NCI-H187 (cell line): ENCODE measurements at places on chromosomes 5 and 9.

- DNase-seq = no peak
Observed at GRCh38 chr5:1840071-1840547, 38.9 kb downstream of the NDUFS6 start.

- DNase-seq = no peak
Observed at GRCh38 chr9:132671620-132672412, 1.6 kb downstream of the GTF3C4 start.

DNA sequence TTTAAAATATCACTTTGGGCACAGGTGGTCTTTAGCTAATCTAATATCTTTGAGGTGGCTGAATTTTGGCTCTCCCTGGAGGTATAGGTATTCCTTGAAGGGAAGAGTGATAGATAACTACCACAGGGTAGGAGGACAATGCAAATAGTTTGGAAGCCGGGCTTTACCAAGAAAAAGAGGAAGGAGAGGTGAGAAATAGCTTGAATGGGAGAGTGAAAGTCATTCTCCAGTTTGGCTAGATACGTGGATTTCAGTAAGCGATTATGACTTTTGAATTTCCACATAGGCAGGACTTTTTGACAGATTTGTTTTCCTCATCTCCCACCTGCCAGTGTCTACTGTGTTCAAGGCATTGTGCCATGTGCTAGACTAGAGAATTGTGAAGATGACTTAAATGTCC lies 45.5 kb downstream of the RASA1 start:
- no peak for DNase-seq

DNA sequence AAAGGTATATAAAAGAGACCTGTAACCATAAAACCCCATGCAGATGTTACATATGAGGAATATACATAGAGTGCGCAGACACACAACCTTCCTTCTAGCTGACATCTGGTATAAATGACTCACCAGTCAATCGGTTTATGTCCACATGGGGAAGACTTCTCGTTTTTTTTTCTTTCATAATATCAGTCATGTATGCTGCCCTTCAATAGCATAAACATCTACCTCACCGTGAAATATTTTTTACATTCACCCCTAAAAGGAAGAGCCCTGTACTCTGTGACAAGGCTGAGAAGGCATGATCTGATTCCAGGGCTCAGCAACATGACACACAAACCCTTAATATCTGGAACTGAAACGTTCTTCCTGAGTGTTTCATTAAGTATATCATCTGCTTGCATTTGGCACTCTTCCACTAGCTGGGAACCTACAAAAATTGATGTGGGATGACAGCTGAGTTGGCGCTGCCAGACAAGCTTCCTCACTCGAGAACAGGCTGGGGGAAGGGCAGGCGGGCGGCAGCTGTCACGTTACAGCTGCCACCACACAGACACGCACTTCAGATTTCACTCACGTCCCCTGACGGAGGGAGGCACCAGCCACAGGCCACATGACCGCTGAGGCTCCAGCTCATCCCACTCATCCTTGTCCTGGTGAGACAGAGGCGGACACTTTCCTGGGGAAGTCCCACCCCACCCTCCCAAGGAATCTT lies 74.2 kb downstream of the SHB start:
- peak; percentile 14 for DNase-seq

- DNase-seq = no peak
Observed at GRCh38 chr5:26329562-26330189, 708.7 kb downstream of the CDH9 start.

- no peak for DNase-seq
Observed at GRCh38 chr5:53607886-53608285, 47.4 kb downstream of the NDUFS4 start.

DNA sequence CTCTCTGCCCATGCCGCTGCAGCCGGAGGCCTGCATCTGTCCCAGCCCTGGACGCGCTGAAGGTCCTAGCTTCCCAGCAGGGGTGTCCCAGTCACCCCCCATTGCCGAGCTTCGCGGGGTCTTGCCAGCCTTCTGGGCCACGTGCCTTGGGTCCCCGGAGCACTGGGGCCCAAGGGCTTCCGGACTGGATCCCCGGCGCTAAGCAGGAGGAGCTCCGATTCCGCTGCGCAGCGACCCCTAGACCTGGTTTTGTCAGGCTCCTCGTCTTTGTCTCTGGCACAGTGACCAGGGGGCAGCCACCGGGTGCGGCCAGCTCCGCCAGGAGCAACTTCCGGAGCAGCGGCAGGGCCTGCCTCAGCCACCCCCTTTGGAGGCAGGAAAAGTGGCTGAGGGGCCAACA lies 3.3 kb upstream of the IRX1 start:
- DNase-seq = no peak

- no peak for DNase-seq
Observed at GRCh38 chr5:50547303-50547702, 106.2 kb upstream of the EMB start.

DNA sequence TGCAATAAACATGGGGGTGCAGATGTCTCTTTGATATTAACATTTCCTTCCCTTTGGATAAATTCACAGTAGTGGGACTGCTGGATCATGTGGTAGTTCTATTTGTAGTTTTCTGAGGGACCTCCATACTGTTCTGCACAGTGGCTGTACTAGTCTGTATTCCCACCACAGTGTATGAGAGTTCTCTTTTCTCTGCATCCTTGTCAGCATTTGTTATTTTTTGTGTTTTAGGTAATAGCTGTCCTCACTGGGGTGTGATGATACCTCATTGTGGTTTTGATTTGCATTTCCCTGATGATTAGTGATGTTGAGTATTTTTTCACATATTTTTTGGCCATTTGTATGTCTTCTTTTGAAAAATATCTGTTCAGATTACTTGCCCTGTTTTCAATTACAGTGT lies 562.5 kb downstream of the CSNK1G3 start:
- no peak for DNase-seq

DNA sequence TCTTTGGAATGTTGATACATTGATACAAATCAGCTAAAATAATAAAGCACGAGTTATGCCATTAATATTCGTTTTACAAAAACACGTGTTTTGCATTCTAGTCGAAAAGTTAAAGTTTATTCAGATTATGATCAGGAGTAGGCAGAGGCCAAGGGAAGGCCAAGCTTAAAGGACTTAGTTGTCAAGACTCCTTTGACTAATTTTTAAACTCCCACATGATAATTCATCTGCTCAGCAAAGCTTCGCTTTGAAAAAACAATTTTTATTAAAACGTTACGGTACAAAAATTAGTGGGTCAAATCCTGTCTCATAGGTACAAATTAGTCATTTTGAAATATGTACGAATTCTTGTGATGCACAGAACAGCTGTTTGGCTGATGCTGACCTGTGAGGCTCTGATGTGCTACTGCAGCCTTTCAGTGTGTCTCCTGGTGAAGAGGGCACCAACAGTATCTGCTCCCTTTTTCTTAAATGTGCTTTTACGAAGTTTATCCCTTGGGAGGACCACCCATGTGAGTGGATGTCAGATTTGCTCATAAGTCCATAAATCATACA lies 23.0 kb upstream of the NR3C1 start:
- no peak for DNase-seq

DNA sequence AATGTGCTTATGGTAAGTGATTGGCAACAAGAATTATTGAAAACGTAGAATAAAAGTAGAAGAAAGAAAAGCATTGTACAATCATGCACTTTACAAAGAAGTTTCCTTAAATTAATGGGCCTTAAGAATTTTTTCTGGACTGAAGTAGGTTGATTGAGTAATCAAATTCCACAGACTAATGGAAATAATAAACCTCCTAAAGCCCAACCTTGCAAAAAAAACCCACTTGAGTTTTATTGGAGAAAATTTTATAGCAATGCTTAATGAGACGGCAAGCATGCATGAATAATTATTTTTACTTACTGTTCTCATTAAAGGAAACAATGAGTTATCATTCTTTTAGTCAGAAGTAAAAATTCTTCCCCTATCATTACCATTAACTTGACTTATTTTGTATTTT lies 676.1 kb upstream of the C9orf72 start:
- no peak for DNase-seq

- no peak for DNase-seq
Observed at GRCh38 chr5:57414857-57415256, 67.8 kb downstream of the ACTBL2 start.

GRCh38 chr5:10639846-10640368 lies 76.0 kb downstream of the ANKRD33B start:
- no peak for DNase-seq

- peak; percentile 93 for DNase-seq
Observed at GRCh38 chr5:43215073-43215631, 23.1 kb downstream of the NIM1K start.

GRCh38 chr9:31492229-31492628 lies 892.2 kb upstream of the ACO1 start:
- DNase-seq = no peak

DNA sequence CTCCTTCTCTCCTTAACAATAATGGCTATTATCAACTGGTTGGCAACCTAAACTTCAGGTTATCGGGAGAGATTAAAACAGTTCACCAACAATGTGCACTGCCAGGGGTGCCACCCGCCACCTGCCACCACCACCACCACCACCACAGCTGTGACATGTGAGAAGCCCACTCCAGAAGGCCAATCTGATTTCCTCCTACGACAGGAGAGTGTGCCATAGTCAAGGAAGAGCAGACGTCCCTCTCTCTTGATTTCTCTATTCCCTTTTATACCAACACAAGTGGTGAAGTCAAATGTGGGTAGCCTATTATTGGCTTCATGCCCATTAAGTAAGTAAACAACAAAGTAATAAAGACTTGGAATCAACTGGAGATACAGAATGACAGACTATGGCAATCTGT lies 22.4 kb downstream of the GNAQ start:
- no peak for DNase-seq

DNA sequence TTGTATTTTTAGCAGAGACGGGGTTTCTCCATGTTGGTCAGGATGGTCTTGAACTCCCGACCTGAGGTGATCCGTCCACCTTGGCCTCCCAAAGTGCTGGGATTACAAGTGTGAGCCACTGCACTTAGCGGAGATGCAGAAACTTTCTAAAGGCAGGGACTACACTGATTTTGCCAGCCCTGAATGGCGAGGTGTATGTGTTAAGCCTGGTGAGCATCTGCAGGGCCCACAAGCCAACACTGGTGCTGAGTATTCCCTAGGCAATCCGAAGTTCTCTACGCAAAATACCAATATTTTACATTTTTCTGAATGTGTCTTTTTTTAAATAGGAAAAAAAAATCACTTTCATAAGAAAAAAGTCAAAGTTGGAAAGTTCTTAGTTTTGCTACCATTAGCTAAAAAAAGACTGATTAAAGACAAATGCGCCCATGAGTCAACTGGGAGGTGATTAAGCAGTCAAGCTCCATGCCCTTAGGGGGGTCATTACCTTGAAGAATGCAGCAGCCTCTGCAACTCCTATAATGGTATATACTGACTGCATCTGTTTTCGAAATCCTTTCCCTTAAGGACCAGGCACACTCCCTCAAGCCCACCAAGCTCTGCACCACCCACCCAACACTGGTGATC lies 502.8 kb downstream of the BNC2 start:
- DNase-seq = no peak

DNA sequence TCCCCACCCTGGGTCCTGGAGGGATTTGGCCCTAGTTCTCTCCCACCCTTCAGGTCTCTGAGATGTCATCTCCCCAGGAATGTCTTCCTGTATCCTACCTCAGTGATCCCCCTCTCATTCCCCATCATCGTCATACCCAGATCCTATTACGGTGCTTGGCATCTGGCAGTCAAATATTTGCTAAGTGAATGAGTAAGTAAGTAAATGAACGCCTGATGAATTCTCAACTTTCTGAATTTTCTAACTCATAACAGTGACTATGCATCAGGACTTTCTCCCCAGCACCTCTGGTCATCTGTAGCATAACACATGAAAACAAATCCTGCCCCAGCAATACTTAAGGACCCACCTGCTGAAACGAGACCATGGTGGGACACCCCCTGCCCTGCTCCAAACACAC lies 244.2 kb downstream of the EBF1 start:
- no peak for DNase-seq

DNA sequence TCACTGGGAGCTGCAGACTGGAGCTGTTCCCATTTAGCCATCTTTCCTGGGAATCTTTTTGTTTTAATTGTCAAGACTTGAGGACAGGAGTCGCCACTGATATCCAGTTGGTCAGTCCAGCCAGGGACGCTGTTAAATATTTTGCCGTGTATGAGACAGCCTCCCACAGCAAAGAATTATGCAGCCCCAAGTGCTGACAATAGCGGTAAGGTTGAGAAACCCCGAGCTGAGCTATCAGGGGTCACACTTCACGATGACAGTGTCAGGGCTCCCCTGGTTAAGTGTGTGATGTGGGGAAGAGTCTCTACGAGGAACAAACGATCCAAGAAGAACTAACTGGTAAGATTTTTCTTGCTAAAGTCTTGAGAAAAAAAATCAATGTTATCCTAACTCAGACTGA lies 372.0 kb upstream of the MPDZ start:
- no peak for DNase-seq

DNA sequence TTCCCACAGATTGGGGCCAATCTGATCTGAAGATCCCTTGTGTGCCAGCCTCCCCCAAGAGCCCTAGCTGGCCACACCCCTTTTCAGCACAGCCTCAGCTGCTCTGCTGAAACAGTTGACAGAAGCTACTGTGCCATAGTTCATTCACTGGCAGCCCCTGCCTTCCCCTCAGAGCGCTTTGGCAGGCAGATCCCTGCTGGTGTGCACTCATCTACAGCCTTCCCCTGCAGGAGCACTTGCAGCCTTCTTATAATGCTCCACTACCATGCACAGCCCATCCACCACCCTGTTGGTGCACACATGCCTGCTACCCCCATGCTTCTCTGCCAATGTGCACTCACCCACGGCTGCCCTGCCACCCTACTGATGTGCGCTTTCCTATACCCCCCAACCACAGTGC lies 471.3 kb downstream of the MTRR start:
- DNase-seq = no peak
